ENCODE measurements at places on chromosomes 12 and 14.

DNA sequence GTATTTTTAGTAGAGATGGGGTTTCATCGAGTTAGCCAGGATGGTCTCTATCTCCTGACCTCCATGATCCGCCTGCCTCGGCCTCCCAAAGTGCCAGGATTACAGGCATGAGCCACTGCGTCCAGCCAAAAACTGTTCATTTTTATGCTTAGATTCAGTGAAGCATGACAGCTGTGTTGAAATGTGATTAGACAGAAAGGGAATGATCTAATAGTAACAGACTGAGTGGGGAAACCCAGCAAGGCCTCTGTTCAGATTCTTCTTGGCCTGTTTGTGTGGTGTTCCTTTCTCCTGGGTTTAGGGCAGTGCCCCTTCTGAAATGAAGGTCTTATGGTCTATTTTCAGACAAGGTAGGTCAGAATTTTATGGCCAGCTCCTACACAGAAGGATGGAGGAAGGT is 11.8 kb upstream of the ABCD4 start:
- DNase-seq, result no peak

GRCh38 chr14:105091054-105091516 is 25.9 kb upstream of the GPR132 start:
- no peak for DNase-seq

GRCh38 chr14:64841121-64841651 is 38.5 kb downstream of the SPTB start:
- DNase-seq, result no peak

DNA sequence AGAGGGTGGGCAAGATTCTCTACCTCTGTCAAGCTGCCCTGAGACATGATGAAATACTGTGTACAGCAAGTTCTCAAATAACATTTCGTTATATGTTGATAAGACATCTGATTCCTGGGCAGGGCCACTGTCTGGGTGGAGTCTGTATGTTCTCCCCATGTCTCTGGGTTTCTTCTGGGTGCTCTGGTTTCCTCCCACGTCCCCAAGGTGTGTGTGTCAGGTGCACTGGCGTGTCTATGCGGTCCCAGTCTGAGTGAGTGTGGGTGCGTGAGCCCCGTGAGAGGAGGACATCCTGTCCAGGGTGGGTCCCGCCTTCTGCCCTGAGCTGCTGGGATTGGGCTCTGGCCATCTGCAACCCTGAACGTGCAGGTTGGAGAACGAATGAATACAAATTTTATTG is 29.6 kb downstream of the KCTD10 start:
- no peak for DNase-seq

- no peak for DNase-seq
These were observed 380.4 kb downstream of the ETNK1 start for GRCh38 chr12:23005387-23005786.

DNA sequence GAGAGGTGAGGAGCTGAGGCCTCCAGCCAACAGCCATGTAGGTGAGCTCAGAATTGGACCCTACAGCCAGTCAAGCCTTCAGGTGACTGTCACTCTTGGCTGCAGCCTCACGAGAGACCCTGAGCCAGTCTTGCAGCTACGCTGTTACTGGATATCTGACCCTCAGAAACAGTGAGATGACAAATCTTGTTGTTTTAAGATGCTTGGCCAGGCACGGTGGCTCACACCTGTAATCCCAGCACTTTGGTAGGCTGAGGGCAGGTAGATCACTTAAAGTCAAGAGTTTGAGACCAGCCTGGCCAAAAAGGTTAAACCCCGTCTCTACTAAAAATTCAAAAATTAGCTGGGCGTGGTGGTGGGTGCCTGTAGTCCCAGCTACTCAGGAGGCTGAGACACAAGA is 6.2 kb downstream of the PLEK2 start:
- no peak for DNase-seq

DNA sequence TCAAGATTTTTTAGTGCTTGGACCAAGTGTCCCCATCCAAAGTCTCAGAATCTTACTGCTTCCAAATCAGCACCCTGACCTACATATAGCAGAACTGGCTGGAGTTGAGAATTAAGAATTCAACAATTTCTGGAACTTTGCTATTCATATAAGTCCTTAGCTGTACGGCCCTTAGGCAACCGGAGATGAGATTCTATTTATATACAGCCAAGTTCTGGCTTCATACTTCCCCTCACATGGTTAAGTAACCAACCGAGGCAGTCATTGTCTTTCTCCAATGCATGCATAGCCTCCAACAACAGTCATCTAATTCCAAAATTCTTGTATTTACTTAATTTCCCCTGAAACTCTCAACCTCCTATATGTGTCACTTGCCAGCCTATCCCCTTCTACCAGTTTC is 76.6 kb downstream of the SINHCAF start:
- no peak for DNase-seq

GRCh38 chr14:76262641-76263040 is 110.9 kb downstream of the GPATCH2L start:
- DNase-seq, result no peak

DNA sequence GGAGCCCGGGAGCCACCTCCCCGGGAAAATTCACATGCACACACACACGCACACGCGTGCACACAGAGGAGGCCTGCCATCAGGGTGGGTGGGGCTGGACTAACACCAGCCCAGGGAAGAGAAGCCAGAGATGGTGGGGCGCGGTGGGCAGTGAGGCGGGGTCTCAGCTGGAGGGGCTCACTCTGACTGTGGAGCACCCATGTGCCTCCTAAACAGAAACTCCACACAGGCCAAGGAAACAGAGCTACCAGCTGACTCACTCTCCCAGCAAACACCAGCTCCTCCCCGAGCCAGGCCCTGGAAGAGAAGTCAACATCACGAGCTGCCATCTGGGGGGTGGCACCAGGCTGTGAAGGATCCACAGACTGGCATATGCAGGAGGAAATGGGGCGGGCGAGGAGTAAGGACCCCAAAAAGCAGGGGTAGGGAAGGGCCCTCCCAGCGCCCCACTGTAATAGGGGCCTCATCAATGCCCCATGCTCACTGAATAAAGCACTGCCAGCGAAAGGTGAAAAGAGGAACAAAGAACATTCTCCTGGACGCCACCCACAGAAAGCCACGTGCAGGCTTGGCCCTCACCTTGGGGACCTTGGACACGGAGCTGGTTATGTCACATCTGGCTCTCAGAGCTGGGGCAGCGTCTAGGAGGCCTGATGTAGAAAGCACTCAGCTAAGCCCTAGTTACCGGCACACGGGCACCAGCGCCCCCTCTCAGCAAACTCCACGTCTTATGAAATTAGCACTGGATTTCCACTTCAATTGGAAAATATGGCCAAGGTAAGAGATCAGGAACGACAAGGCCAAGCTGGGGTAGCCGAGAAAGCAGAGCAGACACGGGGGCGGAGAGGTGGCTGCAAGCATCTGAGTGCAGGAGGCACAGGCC is 8.4 kb upstream of the INF2 start:
- peak; percentile 89 for DNase-seq

DNA sequence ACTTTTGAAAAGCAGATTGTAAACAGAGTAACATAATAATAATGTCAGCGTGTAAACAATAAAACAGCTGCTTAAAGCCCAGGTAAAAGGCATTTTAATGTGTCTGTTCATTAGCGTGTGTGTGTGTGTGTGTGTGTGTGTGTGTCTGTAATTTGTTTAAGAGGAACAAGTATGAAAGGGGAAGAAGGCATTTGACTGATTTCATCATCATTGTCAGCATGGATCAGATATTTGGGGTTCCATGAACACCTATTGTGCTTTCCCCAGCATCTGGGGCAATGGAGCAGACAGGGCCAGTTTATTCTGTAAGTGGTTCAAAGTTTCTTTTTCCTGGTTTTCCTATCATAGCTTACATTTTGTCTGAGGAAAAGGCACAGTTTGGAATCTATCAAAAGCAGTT is 28.9 kb downstream of the SLC25A21 start:
- no peak for DNase-seq

DNA sequence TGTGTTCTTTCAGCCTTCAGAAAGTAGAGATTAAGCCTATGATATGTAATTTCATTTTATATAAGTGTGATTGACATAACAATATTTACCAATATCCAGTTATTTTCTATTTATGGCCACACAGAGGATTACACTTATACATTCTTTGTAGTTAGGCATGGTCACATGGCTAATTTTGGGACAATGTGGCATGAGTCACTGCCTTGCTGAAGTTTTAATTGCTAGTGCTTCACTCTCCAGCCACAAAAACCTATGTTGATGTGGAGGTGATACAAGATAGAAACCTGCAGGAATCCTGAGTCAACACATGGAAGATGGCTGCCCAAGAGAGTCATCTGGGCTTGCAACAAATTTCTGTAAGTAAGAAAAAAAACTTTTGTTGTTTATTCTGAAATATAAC is 17.0 kb downstream of the CLEC14A start:
- DNase-seq, result no peak

DNA sequence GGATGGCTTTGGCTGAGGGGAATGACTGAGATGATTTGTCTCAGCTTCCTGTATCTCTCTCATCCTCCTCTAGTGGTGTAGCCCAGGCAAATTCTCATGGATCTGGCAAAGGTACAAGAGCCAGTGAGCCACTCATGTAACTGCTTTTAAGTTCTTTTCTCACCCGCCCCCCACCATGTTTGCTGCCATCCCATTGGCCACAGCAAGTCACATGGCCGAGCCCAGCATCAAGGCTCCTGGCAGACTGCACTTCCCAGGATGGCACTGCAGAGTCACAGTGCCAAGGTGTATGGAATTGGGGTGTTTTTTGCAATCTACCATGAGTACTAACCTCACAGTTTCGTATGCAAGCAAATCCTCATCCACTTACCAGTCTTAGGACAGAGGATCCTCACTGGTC is 50.9 kb downstream of the CHST11 start:
- DNase-seq, result no peak

DNA sequence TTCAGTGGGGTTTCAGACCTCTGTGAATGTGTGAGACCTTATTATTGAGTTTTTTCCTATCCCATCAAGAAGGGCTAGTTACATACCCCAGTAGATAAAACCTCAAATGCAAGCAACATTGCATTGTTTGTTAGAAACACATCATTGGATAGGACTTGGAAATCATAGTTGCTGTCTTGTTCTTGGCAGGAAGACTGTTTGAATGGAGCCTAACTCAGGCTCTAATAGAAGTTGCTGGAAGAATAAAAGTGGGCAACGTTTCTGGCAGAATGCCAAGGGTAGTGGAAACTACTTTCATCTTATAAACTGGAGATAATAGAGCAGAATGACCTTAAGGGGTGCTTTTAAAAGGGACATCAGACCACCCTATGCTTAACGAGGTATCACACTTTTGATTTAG is 9.9 kb upstream of the PTHLH start:
- DNase-seq, result no peak

- DNase-seq, result no peak
These were observed 71.6 kb downstream of the ZNF641 start for GRCh38 chr12:48279101-48279500.

DNA sequence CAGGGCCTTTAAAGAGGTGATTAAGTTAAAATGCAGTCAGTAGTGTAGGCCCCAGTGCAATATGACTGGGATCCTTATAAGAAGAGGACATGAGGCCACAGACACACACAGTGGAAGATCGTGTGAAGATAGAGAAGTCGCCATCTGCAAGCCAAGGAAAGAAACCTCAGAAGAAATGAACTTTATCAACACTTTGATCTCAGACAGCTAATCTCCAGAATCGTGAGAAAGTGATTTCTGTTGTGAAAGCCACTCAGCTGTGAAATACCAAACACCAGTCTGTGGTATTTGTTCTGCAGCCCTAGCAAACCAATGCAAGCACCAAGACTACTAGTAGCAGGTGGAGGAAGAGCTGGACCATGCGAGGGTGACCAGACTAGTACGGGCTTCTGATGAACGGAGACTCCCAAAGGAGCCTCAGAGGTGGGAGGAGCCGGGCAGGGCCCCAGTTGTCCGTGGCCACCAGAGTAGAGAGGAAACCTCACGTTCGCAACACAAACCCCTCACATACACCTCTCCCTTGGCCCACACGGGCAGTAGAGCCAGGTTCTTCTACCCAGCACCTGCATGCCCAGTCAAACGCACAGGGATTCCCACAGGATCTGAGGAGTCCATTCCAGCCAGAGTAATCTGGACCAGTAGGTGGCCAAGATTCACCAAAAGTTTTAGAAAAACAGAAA is 243.0 kb downstream of the TTC8 start:
- no peak for DNase-seq

- DNase-seq, result no peak
These were observed 3.0 kb downstream of the MYH6 start for GRCh38 chr14:23405096-23405495.

GRCh38 chr12:57262126-57262822 is 11.3 kb upstream of the STAC3 start:
- DNase-seq, result no peak

DNA sequence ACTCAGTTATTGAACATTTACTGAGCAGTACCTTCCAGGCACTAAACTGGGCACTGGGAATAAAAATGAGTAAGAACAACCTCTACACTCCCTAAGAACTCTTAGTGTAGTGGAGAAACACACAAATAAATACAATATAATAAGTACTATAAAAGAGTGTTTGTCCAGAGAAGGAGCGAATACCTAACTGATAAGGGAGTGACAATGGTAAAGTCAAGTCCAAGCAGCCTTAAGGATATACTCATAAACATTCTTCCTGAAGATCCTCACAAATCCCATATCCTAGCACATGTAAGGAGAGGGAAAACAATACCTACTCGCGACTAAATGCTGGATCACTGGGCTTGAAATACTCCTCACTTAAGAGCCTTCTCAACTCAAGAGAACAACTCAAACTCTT is 32.8 kb downstream of the SPTLC2 start:
- no peak for DNase-seq

DNA sequence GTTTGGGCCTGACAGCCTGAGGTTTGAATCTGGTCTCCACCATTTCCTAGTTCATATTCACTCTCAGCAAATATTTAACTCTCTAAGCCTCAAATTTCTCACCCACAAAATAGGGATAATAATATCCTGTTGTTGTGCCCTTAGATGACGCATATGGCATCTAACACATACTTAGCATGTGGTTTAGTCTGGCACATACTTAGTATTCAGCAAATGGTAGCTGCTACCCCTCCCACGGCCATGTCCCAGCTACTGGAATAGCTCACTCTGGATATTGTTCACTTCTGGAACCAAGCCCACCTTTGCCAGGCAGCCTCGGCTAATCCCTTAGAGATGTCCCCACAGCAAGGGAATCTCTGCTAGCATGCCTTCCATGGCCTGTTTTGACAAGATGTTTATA is 53.3 kb downstream of the BICD1 start:
- no peak for DNase-seq

DNA sequence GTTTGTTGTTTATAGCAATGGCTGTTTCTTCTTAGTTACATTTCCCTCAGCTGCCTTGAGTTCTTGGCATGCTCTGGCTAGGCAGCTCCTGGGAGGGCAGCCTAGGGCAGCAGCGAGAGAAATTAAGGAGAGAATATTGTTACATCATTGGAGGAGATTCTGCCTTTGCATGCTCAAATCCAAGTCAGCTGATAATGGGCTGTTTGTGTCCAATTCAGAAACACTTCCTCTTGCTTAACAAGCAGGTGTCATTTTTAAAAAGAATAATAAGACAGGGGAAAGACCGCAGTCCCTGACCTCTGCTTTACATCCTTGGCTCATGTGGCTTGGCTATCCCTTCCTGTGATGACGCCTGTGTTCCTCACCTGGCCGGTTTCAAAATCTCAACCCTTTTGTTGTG is 76.9 kb downstream of the ESR2 start:
- DNase-seq, result no peak

- DNase-seq, result no peak
These were observed 17.4 kb downstream of the KRT76 start for GRCh38 chr12:52759695-52760094.
